ENCODE measurements at places on chromosomes 3 and 15.

GRCh38 chr15:80932513-80932815 lies 57.2 kb downstream of the MESD start:
- DNase-seq = no peak

- DNase-seq = no peak
Measured at GRCh38 chr15:98505611-98506031, 142.7 kb upstream of the IGF1R start.

- no peak for DNase-seq
Measured at GRCh38 chr15:92104072-92104471, 250.6 kb downstream of the SLCO3A1 start.

DNA sequence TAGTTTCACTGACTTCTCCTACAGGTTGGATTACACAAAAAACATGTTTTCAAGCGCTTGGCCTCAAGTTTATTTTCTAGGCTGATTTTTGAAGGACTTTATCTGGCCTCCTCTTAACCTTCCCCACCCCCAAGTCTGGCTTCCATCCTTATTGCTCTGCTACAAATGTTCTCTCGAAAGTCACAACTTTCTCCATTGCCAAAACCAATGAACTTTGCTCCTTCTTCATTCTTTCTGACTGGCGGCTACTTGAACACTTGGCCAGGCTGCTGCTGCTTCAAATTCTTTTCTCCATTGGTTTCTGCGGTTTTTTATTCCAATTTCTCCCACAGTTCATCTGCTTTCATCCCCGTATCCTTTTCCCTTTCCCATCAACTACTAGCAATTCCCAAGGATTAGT lies 106.6 kb downstream of the TOP2B start:
- no peak for DNase-seq

Data from NCI-H1417 (cell line).